ENCODE measurements at places on chromosomes 2 and 18.
A peak's percentile ranks its signal among the peaks of the same experiment; 100 is the strongest.

- no peak for DNase-seq
Measured at GRCh38 chr2:239392072-239392357, 8.8 kb downstream of the HDAC4 start.

GRCh38 chr2:115386465-115386864, 944.0 kb downstream of the DPP10 start:
- no peak for DNase-seq

GRCh38 chr18:46336278-46337111, 232.3 kb downstream of the HAUS1 start:
- DNase-seq = no peak

- no peak for DNase-seq
Measured at GRCh38 chr2:203045867-203046266, 31.2 kb downstream of the NBEAL1 start.

DNA sequence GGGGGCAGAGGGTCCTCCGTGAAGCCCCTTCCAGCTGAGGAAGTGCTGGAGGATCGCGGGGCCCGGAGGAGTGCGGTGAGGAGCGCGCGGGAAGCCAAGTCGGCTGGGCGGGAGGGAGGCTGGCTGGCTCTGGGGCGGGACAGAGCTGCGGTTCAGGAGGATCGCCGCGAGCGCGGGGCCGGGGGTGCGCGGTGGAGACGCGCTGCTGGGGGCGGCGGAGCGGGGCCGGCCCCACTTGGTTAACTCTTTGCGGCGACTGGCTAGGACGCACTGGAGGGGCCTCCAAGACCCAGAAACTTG, 464 bp downstream of the CYBRD1 start:
- DNase-seq = no peak

- no peak for DNase-seq
Measured at GRCh38 chr2:62868947-62869346, 163.4 kb downstream of the EHBP1 start.

DNA sequence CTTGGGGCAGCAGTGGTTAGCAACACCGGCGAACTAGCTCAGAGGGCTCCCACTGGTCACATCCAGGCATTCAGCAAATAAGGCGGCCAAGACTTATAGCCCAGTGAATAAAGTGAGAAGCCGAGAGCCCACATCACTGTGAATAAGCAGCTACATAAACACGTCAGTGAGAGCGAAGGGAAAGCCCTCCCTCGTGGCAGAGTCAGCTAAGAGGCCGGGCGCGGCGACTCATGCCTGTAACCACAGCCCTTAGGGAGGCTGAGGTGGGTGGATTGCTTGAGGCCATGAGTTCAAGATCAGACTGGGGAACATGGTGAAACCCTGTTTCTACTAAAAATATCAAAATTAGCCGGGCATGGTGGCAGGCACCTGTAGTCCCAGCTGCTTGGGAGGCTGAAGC, 5.2 kb downstream of the D2HGDH start:
- DNase-seq = peak; percentile 76

- DNase-seq = no peak
Measured at GRCh38 chr18:744832-745597, 32.6 kb upstream of the ENOSF1 start.

DNA sequence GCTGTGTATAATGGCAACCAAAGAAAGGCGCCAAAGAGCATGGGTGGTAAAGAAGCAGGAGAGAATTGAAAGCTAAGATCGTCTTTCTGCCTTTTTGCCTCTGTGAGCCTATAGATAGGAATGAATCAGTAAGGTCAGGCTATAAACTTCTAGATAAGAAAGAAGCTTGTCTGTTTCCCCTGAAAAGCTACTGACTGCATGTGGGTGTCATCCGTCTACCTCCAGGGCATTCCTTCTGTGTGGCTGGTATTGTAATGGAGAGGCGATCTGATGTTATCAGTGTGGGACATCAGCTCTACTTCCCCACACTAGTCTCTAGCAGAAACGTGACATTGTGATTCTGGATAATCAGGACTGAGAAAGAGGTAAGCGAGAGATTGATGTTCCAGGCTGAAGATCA, 63.4 kb upstream of the PLA2R1 start:
- no peak for DNase-seq

- DNase-seq = no peak
Measured at GRCh38 chr2:56167616-56168562, 15.9 kb upstream of the CCDC85A start.

DNA sequence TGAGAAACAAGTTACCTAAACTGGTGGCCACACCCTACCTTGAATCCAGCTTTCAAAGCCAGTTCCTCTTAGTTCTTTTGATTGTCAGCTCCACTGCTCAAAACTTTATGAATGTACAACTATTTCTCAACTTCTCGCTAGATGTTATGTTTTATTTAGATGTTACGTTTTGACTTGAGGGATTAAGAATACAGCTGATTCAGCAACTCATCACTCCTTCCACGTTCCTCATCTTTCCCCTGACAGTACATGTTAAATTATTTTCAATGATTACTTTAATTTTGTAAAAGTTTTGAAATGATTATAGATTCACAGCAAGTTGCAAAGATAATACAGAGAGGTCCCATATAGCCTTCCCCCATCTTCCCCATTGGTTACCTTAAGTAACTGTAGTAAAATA, 553.4 kb downstream of the GALR1 start:
- DNase-seq = no peak

GRCh38 chr2:105328281-105329196, 996 bp downstream of the TGFBRAP1 start:
- DNase-seq = peak; percentile 69
